WTC11 (cell line): ENCODE measurements at places on chromosomes 3 and 15. TPM values are rescaled to one million over a fixed set of nuclear protein-coding genes. Genes with fewer than 3 reads are reported as not detected.

DNA sequence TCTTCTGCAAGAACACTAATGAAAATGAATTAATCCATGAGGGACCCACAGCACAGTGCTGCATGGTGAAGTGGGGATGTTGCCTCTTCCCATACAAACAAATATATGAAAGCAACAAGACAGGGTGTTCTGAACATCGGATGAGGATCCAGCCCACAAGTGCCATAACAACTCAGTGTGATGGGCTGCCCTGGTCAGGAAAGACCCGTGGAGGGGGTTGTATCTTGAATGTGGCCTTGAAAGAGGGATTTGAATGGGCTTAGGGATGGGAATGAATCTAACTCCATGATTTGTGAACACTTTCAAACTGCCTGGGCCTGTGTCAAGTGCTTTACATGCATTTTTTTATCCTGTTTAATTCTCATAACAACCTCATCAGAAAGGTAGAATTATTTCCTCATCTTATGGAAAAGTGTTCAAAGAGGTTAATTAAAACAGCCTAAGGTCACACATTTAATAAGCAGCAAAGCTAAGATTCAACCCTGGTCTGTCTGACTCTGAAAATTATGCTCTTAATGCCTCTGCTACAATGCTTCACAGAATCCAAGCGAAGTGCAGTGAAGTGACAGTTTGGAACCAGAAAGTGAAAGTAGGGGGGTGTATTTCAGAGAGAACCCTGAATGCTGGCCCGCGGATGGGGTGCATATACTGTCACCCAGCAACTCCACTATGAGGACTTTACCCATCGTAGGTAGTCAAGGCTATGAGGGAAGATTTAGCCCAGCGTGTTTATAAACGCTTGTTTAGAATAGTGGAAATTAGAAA, 65.6 kb upstream of the HEG1 start:
- DNase-seq = no peak
- peak overlapping the region; percentile 36 for H3K27ac ChIP-seq
- H3K4me3 ChIP-seq = peak overlapping the region; percentile 74
- peaks cover 50% of the 10 kb centered on the region for H3K4me1 ChIP-seq

CRABP1 gene
- total RNA-seq = 374 to 444 TPM (median 377 TPM) in 3 replicates

CXCR6 gene
- not detected in 3 replicates for total RNA-seq

- H3K4me1 ChIP-seq = peaks cover 9% of the 10 kb centered on the region; the same call in 1 of the 2 replicates
- H3K27ac ChIP-seq = no peak overlapping the region
- H3K36me3 ChIP-seq = 0 out of 2 replicates have a peak, but pooled peaks cover 3% of the 10 kb centered on the region
- H3K27me3 ChIP-seq = no peaks in the 10 kb centered on the region; the same call in 1 of the 2 replicates
Measured at GRCh38 chr3:123352134-123352554, 96.7 kb downstream of the ADCY5 start.

DNA sequence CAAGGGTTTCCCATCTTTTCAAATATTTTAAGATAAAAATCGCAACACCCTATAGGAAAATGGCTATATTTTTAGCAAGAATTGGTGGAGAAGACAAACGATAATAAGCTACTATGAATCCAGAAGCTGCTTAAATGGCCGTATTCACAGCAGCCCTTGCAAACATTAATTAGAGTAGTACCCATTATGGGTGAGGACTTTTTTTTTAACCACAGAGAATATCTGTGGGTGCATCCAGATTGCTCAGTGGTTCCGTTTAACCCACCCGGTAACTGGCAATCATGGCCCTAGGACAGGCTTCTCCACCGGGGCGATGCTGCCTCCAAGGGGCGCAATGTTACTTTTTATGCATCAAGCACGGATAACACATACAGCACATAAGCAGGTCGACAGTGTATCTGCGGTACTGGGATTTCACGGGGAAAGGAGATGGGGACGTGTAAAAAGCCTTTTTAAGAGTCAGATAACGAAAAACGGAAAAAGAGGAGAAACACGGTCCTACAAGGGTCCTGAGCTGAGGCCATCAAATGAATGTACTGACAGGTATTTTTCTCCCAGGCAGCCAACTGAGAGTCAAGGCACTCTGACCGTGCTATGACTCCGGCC, 968 bp upstream of the TMEM266 start:
- peak overlapping the region; percentile 87 for H3K4me3 ChIP-seq
- peaks cover 50% of the 10 kb centered on the region for H3K4me1 ChIP-seq
- H3K27ac ChIP-seq = peak overlapping the region; percentile 48; the same call in 1 of the 2 replicates
- no peaks in the 10 kb centered on the region for H3K36me3 ChIP-seq
- peaks cover 16% of the 10 kb centered on the region for H3K27me3 ChIP-seq
- peak; percentile 42 for DNase-seq

GRCh38 chr3:146817704-146818103, 212.6 kb upstream of the PLSCR5 start:
- no peak overlapping the region for H3K4me3 ChIP-seq
- DNase-seq = no peak
- H3K27ac ChIP-seq = no peak overlapping the region
- no peaks in the 10 kb centered on the region for H3K36me3 ChIP-seq

DNA sequence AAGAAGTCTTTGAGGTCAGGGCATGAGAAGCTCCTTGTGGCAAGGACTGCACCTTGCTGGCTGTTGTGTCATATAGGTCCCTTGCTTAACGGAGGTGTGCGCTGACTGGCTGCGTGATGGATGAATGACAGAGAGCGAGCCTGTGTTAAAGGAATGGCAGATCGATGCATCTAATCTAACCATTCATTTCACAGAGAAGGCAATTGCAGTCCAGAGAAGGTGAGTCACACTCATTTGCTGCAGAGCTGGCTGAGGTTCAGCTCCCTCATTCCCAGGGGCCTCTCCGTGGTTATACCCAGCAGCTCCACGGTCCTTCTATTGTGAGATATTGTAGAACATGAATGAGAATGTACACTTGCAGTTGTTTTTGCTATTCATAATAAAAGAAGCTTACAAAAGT, 289.3 kb downstream of the EPHB1 start:
- no peak for DNase-seq
- H3K36me3 ChIP-seq = no peaks in the 10 kb centered on the region
- no peaks in the 10 kb centered on the region for H3K27me3 ChIP-seq
- no peak overlapping the region for H3K4me3 ChIP-seq
- no peak overlapping the region for H3K27ac ChIP-seq

- H3K4me3 ChIP-seq = peak within 1 kb of the TSS; percentile 84
- H3K36me3 ChIP-seq = no peaks in the 10 kb centered on the region
- H3K27me3 ChIP-seq = peaks cover 35% of the 10 kb centered on the region
- no peak within 1 kb of the TSS for H3K27ac ChIP-seq
- DNase-seq = no peak
Measured at GRCh38 chr15:75346796-75347221, at the start of gene NEIL1. Gene NEIL1, plus strand, starts transcription at chr15:75347039. Its CDS starts 1,867 bp downstream, at chr15:75348906.

PLCH1 gene
- 8.4 to 8.9 TPM (median 8.8 TPM) in 3 replicates for total RNA-seq

ROPN1 gene
- total RNA-seq = not detected in 3 replicates

THPO gene
- total RNA-seq = 0.55 to 1.4 TPM (median 1.0 TPM) in 3 replicates

- H3K27me3 ChIP-seq = no peaks in the 10 kb centered on the region
- H3K4me1 ChIP-seq = peaks cover 5% of the 10 kb centered on the region
- DNase-seq = no peak
- H3K4me3 ChIP-seq = no peak overlapping the region
- H3K27ac ChIP-seq = no peak overlapping the region
Measured at GRCh38 chr3:85162905-85163304, 204.1 kb downstream of the CADM2 start.

GRCh38 chr3:1766384-1766783, 332.3 kb upstream of the CNTN4 start:
- peaks cover 8% of the 10 kb centered on the region for H3K27me3 ChIP-seq
- H3K36me3 ChIP-seq = peaks cover 53% of the 10 kb centered on the region
- no peak for DNase-seq
- H3K4me1 ChIP-seq = no peaks in the 10 kb centered on the region
- H3K27ac ChIP-seq = no peak overlapping the region

GRCh38 chr3:111639316-111639715, 44.2 kb upstream of the ZBED2 start:
- DNase-seq = no peak
- H3K4me1 ChIP-seq = peaks cover 10% of the 10 kb centered on the region
- H3K4me3 ChIP-seq = no peak overlapping the region
- peaks cover 13% of the 10 kb centered on the region for H3K36me3 ChIP-seq

SKOR1 gene
- total RNA-seq = 0.09 to 0.22 TPM (median 0.11 TPM) in 3 replicates

DNA sequence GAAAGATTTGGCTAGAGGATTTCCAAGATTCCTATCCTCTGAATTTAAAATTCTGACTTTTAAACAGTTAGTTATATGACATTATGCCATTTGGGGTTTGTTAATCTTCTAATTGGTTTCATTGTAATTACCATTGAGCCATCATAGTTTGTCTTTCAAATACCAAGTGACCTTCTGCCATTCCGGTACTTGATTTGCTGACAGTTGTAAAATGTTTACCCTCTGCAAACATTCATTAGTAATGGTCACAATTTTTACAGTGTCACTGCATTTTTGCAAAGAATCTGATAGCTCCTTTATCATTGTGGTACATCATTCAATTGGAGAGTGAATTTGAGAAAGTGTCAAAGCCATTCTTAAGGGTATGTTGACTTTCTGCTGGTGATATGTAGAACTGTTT, 645.0 kb upstream of the TBL1XR1 start:
- no peak overlapping the region for H3K4me3 ChIP-seq
- no peaks in the 10 kb centered on the region for H3K27me3 ChIP-seq
- H3K27ac ChIP-seq = no peak overlapping the region

GRCh38 chr3:67526246-67526645, 128.2 kb downstream of the SUCLG2 start:
- H3K36me3 ChIP-seq = peaks cover 18% of the 10 kb centered on the region
- peaks cover 8% of the 10 kb centered on the region; the same call in 1 of the 2 replicates for H3K4me1 ChIP-seq
- H3K27ac ChIP-seq = no peak overlapping the region
- no peaks in the 10 kb centered on the region for H3K27me3 ChIP-seq
- DNase-seq = no peak

KY gene
- not detected in 3 replicates for total RNA-seq

DNA sequence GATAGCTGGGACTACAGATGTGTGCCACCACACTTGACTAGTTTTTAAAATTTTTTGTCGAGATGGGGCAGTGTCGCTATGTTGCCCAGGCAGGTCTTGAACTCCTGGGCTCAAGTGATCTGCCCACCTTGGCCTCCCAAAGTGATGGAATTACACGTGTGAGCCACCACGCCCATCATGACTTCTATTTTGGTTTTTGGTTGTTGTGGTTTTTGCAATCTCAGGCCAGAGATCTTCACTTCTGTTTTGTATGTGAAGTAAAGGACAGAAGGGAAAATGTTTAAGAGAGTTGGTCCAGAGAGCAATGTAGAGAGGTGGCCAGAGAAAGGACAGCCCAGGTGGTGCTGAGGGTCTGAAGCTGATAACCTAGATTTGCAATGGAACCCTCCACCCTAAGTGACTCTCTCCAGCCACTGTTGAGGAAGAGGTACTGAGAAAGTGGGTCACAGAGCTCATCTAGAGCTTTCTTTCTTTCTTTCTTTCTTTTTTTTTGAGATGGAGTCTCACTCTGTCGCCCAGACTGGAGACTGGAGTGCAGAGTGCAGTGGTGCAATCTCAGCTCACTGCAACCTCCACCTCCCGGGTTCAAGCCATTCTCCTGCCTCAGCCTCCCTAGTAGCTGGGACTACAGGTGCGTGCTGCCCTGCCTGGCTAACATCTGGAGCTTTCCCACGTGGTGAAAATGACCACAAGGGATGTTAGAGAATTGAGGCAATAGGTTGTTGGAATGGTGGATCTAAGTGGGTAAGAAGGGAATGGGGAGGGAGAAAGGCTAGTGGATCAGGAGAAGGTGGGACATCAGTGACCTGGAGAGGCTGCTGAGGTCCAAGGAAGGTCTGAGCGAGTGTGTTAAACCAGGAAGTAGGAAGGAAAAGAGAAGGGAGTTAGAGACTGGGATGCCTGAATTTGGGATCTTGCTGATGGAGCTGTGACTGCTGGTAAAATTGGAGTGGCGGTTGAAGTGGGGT, 22.4 kb upstream of the SEMA4B start:
- H3K4me1 ChIP-seq = peaks cover 53% of the 10 kb centered on the region
- no peaks in the 10 kb centered on the region for H3K36me3 ChIP-seq
- no peaks in the 10 kb centered on the region; the same call in 1 of the 2 replicates for H3K27me3 ChIP-seq
- H3K27ac ChIP-seq = peak overlapping the region; percentile 37; the same call in 1 of the 2 replicates

DNA sequence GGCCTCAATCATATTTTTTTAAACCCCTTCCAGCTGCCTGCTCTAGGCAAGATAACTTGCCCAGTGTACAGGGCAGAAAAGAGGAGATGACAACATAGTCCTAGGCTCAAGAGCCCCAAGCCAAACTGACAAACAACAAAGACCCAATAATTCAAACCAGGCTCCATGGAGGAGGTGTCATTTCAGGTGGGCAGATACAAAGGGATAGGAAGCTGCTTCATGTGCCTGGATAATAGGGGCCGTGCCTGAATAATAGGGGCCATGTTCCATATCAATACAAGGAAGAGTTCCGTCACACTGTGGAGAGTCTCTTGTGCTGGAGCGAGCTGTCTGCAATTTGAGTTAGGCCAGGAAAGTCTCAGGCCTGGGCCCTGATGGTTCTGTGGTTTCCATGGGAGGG, 35.4 kb upstream of the TRIM71 start:
- H3K4me1 ChIP-seq = peaks cover 52% of the 10 kb centered on the region
- DNase-seq = no peak
- peak overlapping the region; percentile 91 for H3K27ac ChIP-seq
- peaks cover 4% of the 10 kb centered on the region for H3K36me3 ChIP-seq
- no peaks in the 10 kb centered on the region; the same call in 1 of the 2 replicates for H3K27me3 ChIP-seq

PIGX gene
- 12.8 to 16.6 TPM (median 16.5 TPM) in 3 replicates for total RNA-seq

DNA sequence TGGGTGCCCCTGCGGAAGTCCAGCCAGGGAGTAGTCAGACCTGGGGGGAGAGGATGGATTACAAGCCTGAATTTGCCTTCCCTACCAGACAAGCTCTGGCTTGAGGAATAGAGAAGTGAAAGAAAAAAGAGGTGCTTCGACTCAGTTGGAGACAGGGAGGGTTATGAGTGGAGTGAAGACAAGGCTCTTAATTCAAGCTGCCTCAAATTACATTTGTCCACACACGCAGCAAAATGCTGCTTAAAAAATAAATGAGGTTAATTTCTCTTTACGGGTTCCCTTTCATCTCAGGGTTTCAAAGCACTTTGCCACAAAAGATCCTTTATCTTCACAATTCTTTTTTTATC, 49.0 kb upstream of the SLC4A7 start:
- H3K27me3 ChIP-seq = peaks cover 3% of the 10 kb centered on the region
- peaks cover 65% of the 10 kb centered on the region for H3K4me1 ChIP-seq
- peak overlapping the region; percentile 99 for H3K27ac ChIP-seq
- no peaks in the 10 kb centered on the region for H3K36me3 ChIP-seq
- peak overlapping the region; percentile 55 for H3K4me3 ChIP-seq
- DNase-seq = no peak

DNA sequence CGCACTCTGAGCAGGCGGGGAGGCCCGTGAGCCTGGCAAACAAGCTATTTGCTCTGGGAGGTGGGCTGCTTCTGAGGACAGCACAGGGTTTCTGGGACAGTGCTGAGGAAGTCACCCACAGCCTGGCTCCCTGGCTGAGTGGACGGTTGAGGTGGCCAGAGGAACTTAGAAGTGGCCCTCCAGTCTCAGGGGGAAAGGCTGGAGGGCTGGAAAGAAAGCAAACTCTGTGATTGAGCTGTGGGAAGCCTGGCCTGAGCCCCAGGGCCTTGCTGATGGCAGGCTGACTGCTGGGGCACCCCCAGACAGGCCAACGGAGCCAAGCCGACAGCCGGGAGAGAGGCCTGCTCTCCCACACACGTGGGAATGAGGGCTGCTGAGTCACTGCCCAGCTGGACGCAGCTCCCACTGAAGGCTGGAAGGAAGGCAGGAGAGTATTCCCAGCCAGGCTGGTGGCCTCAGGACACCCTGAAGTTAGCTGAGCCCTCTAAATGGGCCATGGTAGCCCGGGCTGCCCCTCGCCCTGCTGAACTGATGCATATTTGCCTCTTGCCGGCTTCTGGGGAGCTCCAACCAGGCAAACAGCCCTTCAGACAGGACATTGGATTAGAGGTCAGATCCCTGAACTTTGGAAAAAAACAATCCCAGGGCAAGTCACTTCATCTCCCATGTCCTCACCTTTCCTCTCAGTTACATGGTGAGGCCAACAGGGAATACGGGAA, 98.0 kb upstream of the TLE3 start:
- H3K27me3 ChIP-seq = peaks cover 3% of the 10 kb centered on the region; the same call in 1 of the 2 replicates
- H3K4me3 ChIP-seq = no peak overlapping the region
- H3K36me3 ChIP-seq = peaks cover 12% of the 10 kb centered on the region
- DNase-seq = no peak
- H3K27ac ChIP-seq = no peak overlapping the region
